ENCODE measurements at places on chromosomes 1 and 21. TPM values are rescaled to one million over a fixed set of nuclear protein-coding genes. Genes with fewer than 3 reads are reported as not detected.

DNA sequence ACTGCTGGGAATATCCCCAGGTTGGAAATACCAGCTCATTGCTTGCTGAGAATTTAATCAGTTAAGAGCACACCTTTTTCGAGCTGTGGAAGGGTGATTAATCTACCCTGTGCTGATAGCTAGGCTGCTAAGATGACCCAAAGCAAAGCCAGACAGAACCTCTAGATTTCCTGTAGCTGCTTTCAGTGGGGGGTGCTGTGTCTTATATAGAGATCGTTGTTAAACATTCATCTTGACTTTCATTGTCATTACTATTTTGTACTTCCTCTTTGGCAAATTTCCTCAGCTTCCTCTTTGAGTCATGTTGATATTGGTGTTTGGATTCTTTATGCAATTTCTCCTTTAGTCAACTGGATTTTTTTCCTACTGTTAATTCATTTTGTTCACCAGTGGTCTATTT, 155.3 kb downstream of the DISC1 start:
- no peak for DNase-seq
- no peak overlapping the region for H3K4me3 ChIP-seq
- no peaks in the 10 kb centered on the region for H3K27me3 ChIP-seq
- no peaks in the 10 kb centered on the region for H3K36me3 ChIP-seq
- H3K27ac ChIP-seq, result no peak overlapping the region

DNA sequence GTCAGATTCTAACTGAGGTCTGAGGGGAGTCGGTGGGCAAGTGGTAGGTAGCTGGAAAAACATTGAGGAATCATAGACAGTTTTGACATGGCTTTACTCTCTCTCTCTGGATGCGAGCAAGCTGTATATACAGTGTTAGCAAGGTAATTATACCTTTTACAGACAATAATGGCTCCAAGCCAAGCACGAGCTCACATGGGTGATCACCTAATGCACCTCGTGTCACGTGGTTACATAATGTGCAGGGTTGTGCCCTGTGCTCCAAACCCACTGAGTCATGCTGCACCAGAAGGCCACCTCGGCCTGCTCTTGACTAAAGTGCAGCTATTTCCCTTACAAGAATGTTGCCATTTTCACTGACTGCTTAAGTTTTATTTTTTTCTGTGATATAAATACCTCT, 7.6 kb upstream of the CLCA2 start:
- H3K4me3 ChIP-seq, result no peak overlapping the region
- no peak overlapping the region for H3K27ac ChIP-seq
- H3K36me3 ChIP-seq, result no peaks in the 10 kb centered on the region
- DNase-seq, result no peak
- no peaks in the 10 kb centered on the region for H3K27me3 ChIP-seq

GRCh38 chr1:3463013-3463385, 8.5 kb downstream of the ARHGEF16 start:
- no peak overlapping the region for H3K27ac ChIP-seq
- no peaks in the 10 kb centered on the region for H3K36me3 ChIP-seq
- no peaks in the 10 kb centered on the region for H3K27me3 ChIP-seq
- H3K4me1 ChIP-seq, result peaks cover 8% of the 10 kb centered on the region
- DNase-seq, result no peak

DNA sequence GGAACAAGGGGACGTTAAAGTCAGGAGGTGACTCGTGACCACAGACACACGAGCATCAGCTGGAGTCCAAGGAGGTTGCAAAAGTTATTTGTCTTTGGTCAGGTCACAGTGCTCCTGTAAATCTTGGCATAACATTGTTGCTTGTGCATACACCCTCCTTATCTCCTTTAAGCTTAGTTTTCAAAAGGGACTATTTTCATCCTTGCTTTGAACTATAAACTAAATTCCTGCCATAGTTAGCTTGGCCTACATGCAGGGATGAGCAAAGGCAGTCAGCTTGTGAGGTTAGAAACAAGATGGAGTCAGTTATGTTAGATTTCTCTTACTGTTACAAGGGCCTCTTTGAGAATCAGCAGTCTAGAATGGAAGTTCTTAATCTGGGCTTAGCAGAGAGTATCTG, 28.0 kb upstream of the FASLG start:
- no peak overlapping the region for H3K4me3 ChIP-seq
- H3K4me1 ChIP-seq, result no peaks in the 10 kb centered on the region
- no peaks in the 10 kb centered on the region for H3K27me3 ChIP-seq
- no peak for DNase-seq
- H3K36me3 ChIP-seq, result no peaks in the 10 kb centered on the region
- no peak overlapping the region for H3K27ac ChIP-seq

- H3K4me1 ChIP-seq, result no peaks in the 10 kb centered on the region
- no peaks in the 10 kb centered on the region for H3K36me3 ChIP-seq
- H3K27ac ChIP-seq, result no peak overlapping the region
- no peaks in the 10 kb centered on the region for H3K27me3 ChIP-seq
These were observed 36.8 kb upstream of the RUNX3 start for GRCh38 chr1:24966724-24967346.

Gene FCRL3
- not detected for total RNA-seq

DNA sequence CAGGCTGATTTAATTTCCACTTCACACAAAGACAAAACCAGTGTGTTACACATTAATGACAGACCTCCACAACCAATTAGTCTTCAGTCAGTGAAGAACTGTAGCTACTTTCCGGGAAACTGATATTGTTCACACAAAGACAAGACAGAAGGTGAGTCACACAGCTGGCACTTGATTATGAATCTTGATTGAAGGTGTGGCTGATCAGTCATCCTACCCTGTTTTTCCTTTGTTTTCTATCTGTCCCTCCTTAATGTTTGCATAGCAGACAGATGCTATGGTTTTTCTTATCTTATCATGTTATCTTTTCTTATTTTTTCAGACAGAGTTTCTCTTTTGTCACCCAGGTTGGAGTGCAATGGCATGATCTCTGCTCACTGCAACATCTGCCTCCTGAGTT, 185.1 kb upstream of the GREM2 start:
- no peak overlapping the region for H3K4me3 ChIP-seq
- H3K27ac ChIP-seq, result no peak overlapping the region
- no peak for DNase-seq
- H3K36me3 ChIP-seq, result no peaks in the 10 kb centered on the region
- no peaks in the 10 kb centered on the region for H3K27me3 ChIP-seq
- H3K4me1 ChIP-seq, result no peaks in the 10 kb centered on the region

- H3K36me3 ChIP-seq, result no peaks in the 10 kb centered on the region
- H3K27me3 ChIP-seq, result no peaks in the 10 kb centered on the region
These were observed 95.8 kb upstream of the RGS4 start for GRCh38 chr1:162973381-162973795.

- no peak overlapping the region for H3K27ac ChIP-seq
- H3K4me1 ChIP-seq, result no peaks in the 10 kb centered on the region
- no peaks in the 10 kb centered on the region for H3K27me3 ChIP-seq
- H3K4me3 ChIP-seq, result no peak overlapping the region
These were observed 59.1 kb upstream of the CNTN2 start for GRCh38 chr1:204983881-204984280.

Gene KRTAP26-1
- not detected for total RNA-seq

DNA sequence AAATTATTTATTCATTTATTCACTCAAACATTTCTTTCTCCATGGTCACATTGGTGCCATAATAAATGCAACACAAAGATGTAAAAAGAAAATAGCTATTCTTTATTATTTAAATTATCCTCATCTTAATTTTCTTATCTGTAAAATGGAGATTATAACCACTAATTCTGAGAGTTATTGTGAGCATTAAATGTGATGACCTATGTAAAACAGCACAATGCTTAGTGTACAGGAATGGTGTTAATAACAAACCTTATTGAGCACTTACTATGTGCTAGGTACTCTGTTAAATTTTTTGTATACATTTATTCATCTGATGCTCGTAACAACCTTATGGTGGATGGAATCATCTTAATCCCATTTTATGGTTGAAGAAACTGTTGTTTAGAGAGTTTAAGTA, 84.6 kb downstream of the NTMT2 start:
- H3K27me3 ChIP-seq, result no peaks in the 10 kb centered on the region
- H3K4me1 ChIP-seq, result peaks cover 2% of the 10 kb centered on the region
- no peak overlapping the region for H3K4me3 ChIP-seq
- no peak for DNase-seq
- no peaks in the 10 kb centered on the region for H3K36me3 ChIP-seq

Gene TMEM269
- total RNA-seq, result not detected

Gene CSMD2
- not detected for total RNA-seq

GRCh38 chr1:118143121-118143520, 41.9 kb downstream of the SPAG17 start:
- H3K36me3 ChIP-seq, result no peaks in the 10 kb centered on the region
- no peaks in the 10 kb centered on the region for H3K27me3 ChIP-seq
- no peak overlapping the region for H3K4me3 ChIP-seq
- no peak overlapping the region for H3K27ac ChIP-seq
- no peaks in the 10 kb centered on the region for H3K4me1 ChIP-seq
- DNase-seq, result no peak

DNA sequence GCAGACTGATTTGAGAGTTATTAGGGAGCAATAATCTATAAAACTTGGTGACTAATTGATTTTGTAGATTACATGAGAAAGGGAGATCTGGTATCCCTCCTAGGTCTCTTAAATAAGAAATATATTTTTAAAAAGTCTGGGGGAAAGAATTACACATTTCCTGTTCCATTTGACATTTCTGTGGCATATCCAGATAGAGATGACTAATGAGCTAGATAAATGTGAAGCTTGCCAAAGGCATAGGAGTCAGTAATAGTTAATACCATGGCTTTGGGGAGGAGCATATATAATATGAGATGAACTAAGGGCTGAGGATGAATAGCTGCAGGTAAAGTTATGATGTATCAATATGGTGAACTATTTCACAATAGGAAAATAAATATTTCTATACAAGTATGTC, 663.7 kb downstream of the PTPRC start:
- no peaks in the 10 kb centered on the region for H3K4me1 ChIP-seq
- H3K27me3 ChIP-seq, result no peaks in the 10 kb centered on the region
- DNase-seq, result no peak
- H3K4me3 ChIP-seq, result no peak overlapping the region
- H3K36me3 ChIP-seq, result no peaks in the 10 kb centered on the region

DNA sequence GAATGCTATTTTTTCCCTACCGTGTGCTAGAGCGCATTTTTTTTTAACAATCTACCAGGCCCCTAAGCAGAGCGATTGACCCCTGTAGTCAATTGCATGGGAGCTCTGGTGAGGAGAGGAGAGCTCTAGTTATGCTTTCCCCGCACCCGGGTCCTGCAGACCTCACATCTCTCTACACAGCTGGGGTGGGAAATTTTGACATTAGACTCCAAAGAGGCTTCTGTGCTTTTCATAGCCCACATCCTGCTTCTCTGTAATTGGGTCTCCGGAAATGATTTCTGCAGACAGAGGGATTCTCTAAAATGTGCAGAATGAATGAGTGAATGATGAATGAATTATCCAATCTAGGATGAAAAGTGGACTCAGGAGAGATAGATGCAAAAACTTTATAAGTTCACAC, 41.5 kb upstream of the DUSP10 start:
- no peaks in the 10 kb centered on the region for H3K4me1 ChIP-seq
- H3K27ac ChIP-seq, result no peak overlapping the region
- H3K27me3 ChIP-seq, result no peaks in the 10 kb centered on the region
- H3K36me3 ChIP-seq, result no peaks in the 10 kb centered on the region
- no peak overlapping the region for H3K4me3 ChIP-seq
- DNase-seq, result no peak

- H3K27ac ChIP-seq, result no peak overlapping the region
- DNase-seq, result no peak
- H3K36me3 ChIP-seq, result no peaks in the 10 kb centered on the region
- H3K27me3 ChIP-seq, result no peaks in the 10 kb centered on the region
- H3K4me3 ChIP-seq, result no peak overlapping the region
These were observed 50.2 kb downstream of the PRDX6 start for GRCh38 chr1:173527151-173527826.

GRCh38 chr1:21447311-21447710, 7.4 kb downstream of the NBPF3 start:
- H3K4me3 ChIP-seq, result no peak overlapping the region
- H3K36me3 ChIP-seq, result no peaks in the 10 kb centered on the region
- H3K4me1 ChIP-seq, result no peaks in the 10 kb centered on the region

- no peaks in the 10 kb centered on the region for H3K36me3 ChIP-seq
- DNase-seq, result no peak
- no peaks in the 10 kb centered on the region for H3K27me3 ChIP-seq
- no peaks in the 10 kb centered on the region for H3K4me1 ChIP-seq
- H3K27ac ChIP-seq, result no peak overlapping the region
These were observed 39.0 kb upstream of the PDE9A start for GRCh38 chr21:42614396-42614795.

Gene FMO1
- total RNA-seq, result 6.9 TPM

- H3K27me3 ChIP-seq, result no peaks in the 10 kb centered on the region
- H3K27ac ChIP-seq, result no peak overlapping the region
- H3K4me1 ChIP-seq, result peaks cover 3% of the 10 kb centered on the region
- no peaks in the 10 kb centered on the region for H3K36me3 ChIP-seq
- DNase-seq, result no peak
These were observed 7.8 kb downstream of the MAP3K6 start for GRCh38 chr1:27358928-27359313.

Gene CD1E
- total RNA-seq, result not detected

DNA sequence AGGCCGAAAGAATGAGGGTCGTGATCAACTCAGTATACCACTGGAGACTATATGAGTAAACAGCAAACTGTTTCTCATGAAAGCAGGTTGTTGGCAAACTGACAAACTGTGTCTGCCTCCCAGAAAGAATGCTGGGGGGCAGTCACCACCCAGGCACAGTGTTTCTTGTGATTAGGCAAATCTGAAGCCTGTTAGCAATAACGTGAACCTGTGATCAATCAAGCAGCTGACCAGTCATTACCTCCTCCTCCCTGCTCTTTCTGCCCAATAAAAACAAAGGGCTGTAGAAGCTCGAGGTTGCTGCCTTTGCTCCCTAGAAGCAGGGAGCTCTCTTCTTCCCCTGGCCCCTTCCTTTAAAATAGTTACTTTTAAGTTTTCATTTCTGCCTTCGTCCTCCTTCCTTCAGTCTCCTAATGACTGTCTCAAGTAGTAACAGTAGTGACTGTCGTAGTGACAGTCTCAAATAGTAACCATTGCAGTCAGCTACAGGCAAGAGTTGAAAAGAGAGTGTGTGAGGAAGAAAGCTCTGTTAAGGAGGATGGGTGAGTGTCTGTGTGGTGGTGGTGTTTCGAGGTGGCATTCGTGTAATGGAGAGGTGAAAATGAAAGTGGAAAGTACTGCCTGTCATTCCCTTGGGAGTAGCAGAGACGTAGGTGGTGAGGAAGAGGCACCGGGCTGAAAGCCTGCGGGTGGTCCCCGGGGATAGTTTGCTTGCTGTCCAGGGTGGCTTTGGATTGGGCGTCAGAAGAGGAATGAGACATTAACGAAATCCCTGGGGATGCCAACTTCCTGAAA, 14.5 kb downstream of the HHAT start:
- DNase-seq, result no peak
- peak overlapping the region; percentile 26 for H3K4me3 ChIP-seq
- no peaks in the 10 kb centered on the region for H3K4me1 ChIP-seq
- no peaks in the 10 kb centered on the region for H3K27me3 ChIP-seq
- no peaks in the 10 kb centered on the region for H3K36me3 ChIP-seq

Gene RIMS3
- total RNA-seq, result 2.4 TPM

DNA sequence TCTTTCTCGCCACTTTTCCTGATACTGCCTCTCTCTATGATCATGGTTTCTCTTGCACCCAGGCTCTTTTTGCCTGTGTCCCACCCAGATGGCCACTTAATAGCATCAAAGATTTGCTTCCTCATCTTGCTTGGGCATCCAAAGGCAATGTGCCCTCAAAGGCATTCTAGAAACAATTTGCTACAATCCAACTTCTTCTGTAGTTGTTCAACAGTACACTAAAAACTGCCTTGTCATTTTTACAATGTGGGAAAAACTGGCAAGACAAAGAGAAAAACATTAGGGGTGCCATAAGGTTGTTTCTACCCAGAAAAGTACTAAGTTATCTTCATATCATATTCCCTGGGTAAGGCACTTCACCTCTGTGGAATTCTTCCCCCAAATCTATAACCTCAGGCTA, 16.5 kb upstream of the KLF18 start:
- no peak for DNase-seq
- no peaks in the 10 kb centered on the region for H3K4me1 ChIP-seq
- no peak overlapping the region for H3K4me3 ChIP-seq
- H3K27me3 ChIP-seq, result no peaks in the 10 kb centered on the region
